Muscle of leg (tissue), 16 donors: ENCODE measurements at places on chromosomes 3 and 15.

DNA sequence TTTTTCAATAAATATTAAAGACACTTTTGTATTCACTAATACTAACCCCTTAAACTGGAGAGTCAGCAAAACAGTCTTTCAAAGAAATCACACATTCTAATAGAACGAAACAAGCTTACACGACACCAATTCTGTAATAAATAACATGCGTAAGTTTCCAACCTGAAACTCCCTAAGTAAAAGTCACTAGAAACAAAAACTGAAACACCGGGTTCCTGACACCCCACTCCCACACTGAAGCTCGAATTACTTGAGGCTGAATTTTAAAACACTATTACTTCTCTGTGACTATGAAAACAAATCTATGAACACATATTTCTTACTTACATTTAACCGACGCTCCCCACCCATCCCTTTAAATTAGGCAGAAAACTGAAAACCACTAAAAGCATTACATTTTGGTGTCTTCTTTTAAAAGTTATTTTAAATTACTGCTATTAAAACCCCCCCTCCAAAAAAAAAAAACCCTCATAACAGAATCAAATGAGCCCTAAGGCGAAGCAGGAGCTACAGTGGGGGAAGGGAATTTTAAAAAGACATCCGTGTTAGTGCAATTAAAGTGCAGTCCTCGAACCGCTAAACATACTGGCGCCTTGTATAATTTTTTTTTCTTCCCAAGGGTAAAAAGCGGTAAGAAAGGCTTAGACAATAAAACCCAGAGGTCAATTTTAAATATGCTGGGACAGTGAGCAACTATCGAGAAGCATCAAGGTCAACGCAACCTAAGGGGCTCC lies 878 bp downstream of the SPPL2A start:
- peak; percentile 66 for DNase-seq

GRCh38 chr3:46812237-46812791 lies 50.9 kb downstream of the MYL3 start:
- DNase-seq: peak; percentile 69

DNA sequence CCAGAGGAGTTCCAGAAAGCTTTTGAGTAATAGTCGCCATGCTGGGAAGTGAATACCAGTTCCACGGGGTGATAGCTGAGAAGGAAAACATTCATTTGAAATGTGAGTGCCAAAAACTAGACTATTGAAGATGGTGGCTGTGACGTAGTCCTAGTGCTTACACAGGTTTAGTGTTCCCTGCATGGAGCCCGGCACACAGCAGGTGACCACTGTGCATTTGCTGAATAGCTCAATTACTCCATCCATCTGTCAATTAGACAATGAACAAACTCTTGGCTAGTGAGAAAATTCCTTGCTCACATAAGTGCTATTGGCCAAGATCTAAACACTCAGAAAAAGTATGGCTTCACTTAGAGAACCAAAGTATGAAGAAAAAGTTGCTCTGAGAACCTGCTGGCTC lies 448.1 kb upstream of the WNT5A start:
- no peak for DNase-seq

- peak; percentile 52 for DNase-seq
Measured at GRCh38 chr3:33372218-33373081, 67.8 kb downstream of the UBP1 start.

DNA sequence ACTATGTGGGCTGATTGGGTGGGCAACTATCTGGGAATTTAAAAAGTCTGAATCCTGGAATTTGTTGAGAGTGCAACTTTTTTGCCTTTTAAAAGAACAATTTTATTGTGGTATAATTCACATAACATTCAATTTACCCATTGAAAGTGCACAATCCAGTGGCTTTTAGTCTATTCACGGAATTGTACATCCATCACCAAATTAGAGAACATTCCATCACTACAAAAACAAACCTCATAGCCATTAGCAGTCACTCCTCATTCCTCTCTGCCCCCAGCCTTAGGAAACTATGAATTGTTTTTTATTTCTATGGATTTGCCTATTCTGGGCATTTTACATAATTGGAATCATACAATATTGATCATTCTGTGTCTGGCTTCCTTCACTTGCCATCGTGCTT lies 101.8 kb upstream of the ALDH1A3 start:
- DNase-seq: no peak

DNA sequence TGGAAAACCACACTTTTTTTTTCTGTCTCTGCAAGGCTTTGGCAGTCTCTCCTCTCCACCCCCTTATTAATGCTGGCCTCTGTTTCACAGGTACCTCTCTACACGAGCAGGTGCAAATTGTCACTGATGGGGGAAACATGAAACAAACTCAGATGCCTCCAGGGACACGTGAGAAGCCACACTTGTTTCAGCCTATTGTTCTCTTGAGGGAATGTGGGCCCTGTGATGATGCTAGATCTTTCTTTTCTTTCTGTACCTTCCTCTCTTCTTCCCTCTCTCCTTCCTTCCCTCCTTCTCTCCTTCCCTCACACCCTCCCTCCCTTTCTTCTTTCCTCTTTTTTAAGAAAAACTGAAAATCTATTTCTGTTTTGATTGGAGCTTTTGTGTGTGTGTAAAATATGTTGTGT lies 5.7 kb upstream of the BLM start:
- DNase-seq: no peak

DNA sequence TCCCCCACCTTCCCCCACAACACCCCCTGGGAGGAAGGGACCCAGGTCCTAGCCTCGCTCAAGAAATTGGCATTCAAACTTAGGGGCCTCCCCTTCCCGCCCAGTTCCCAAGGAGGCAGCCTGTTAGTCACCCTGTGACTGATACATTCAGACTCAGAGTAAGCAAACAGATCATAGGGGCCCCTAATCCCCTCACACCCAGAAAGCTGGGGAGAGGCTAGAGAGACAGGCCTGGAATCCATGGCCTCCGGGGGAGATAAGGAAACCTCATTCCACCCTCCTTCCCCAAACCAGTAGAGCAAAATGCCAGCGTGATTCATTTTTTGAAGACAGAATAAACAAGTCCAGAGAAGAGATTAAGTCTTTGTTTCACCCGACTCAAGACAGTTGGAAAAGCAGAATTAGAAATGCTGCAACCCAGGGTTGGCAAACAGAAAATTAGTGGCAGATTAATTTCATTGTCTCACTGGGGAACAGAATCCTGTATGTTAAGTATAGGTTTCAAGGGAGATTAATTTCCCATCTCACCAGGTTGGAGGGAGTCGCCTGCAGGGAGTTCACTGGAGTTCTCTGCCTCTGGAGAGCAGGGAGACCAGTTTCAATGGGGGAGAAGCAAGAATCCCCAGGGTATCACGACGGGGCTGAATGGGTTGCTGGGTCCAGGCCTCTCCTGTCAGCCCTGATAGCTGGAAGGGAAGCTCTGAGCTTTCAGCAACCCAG lies 268.3 kb downstream of the UACA start:
- DNase-seq: no peak

- no peak for DNase-seq
Measured at GRCh38 chr15:39251413-39252133, 329.3 kb upstream of the THBS1 start.

DNA sequence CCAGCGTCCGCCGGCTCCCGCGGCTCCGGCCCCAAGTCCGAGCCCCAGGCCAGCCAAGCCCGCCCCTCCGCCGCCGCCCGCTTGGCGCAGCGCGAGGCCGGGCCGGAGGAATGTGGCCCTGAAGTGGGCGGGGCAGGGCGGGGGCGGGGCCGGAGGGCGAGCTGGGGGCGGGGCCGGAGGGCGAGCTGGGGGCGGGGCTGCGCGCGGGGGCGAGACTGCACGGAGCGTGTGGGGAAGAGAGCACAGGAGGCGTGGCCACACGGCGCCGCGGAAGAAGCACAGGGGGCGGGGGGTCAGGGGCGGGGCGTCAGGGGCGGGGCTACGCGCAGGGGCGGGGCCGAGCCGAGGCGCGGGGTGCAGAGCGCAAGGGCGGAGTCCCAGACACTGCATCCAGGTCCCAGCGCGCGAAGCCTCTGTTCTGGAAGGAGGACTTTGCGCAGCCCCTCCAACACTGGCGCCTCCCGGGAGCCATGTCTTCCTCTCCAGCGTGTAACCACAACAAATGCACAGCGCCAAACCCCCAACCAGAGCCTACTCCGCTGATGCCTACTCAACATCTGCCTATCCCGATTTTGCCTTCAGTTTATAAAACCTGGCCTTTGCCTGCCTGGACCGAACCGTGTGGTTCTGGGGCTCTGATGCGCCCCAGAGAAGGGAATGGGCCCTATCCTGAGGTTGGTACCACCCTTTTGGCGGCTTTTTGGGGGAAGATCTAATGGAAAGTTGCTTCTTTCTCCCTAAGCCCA lies 105.5 kb downstream of the IQSEC1 start:
- DNase-seq: peak; percentile 95

DNA sequence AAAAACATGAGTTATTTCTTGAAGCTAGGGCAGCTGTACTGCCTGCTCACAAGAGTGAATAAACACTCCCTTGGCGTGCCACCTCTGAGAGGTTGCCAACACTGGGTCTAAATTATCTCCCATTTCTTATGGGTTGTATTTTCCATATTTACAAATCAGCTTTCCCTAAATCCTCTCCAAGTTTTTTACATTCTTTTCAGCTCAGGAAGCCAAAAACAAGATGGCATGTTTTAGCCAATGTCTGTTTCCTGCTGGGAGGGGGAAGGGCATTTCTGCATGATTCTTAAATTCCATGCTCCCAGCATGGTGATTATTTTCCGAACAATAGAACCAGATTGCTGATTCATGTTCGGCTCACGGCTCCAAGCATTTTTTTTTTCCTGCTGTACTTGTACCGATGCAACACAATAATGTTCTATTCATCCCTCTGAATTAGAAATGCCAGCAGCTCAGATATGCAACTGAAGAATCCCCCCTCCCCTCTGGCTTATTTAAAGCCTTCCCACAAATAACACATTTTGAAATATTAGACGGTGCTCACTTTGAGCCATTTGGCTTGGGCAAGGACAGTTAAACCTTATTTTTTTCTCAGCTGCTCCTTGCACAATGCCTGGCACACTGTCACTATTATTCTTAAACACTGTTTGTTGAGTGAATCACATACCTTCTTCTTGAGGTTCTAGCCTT lies 252.5 kb downstream of the THRB start:
- peak; percentile 85 for DNase-seq

DNA sequence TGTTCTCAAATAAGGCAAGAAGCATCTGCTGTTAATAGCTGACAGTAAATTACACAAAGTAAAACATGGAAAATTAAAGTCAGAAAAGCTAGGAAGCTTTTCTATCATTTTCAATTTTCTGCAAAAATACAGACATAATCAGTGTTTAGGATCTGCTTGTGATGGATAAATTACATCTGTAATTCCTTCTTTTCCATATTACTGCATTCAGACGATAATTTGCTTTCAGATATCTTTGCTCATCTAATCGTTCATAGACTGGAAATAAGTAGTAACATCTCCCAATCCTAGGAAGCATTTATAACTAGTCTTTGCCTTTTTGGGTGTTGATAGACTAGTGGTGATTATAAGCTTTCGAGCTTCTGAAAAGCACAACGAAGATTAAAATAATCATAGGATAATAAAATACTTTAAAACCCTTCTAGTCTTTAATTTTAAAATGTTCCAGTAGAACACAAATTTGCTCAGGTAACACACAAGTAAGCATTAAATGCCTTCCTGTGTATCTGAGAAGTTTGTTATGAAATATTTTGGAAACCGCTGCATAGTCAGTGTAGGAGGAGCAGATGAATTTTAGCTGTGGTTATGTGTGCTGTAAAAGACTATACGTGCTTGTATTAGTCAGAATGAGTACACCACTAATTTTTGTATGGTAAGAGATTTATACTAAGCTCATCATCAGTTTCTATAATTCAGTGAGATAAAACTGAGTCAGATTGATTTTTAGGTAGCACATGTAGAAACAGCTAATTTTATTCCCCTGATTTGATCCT lies 41.0 kb downstream of the MBNL1 start:
- no peak for DNase-seq

GRCh38 chr3:124272605-124273151 lies 280.8 kb upstream of the ROPN1 start:
- no peak for DNase-seq

DNA sequence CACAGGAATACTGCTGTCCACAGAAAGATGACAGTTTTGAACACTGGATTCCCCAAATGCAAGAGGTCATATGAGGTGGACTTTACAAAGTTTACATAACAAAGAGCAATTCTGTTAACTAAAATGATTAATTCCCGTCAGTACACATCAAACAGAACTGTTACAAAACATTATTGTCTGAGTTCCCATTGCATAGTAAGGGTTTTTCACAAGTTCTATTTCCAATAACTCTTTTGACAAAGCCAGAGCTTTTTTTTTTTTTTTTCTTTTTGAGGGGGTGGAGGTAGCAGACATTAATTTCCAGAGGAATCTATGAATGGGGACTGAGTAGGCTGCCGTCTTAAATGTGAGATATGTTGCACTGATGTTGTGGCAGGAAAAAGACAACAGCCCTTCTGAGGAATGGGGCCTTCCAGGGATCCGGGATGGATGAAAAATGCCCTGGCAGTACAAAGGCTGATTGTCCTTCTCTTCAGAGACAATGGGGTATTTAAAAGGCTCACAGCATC lies 178.1 kb upstream of the KBTBD8 start:
- no peak for DNase-seq

DNA sequence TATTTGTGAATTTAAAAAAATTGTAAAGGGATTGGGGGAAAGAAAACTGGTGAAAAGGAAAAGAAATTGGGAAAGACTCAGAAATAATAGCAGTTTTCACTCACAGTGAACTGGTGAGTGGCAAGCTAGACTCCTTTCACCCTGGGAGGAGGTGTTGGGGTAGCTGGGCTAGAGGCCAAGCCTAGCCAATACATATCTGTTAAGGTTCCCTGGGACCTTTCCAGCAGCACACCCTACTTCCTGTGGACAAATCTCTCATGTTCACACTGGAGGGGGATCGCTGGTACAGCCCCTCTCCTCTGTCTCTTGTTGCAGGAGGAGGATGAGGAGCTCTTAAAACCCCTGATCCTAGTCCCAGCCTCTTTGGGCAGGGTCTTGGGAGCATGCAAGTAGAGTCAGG lies 3.7 kb upstream of the RPP25 start:
- DNase-seq: no peak

- DNase-seq: no peak
Measured at GRCh38 chr15:79496838-79497237, 64.7 kb downstream of the MINAR1 start.

- no peak for DNase-seq
Measured at GRCh38 chr15:86526938-86527690, 447.4 kb downstream of the AGBL1 start.

DNA sequence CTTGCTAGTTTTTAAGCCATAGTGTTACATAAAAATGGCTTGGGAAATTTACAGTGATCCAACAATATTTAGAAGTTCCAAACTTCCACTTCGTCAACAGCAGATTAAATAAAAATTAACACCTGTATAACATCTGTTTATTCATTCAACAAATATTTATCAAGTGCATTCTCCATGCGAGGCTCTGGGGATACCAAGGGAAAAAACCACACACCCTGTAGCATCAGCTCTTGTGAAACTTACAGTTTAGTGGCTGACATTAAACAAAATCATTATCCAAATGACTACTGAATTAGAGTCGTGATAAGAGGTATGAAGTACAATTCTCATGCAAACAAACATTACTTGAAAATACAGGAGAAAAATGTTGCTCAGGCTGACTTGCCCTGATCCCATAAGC lies 122.9 kb downstream of the DLG1 start:
- no peak for DNase-seq
